Choroid plexus epithelial cell (primary cell): ENCODE measurements at places on chromosomes 2 and 18.

- DNase-seq: peak; percentile 78
These were observed 211.0 kb upstream of the ZC3H15 start for GRCh38 chr2:186274936-186275575.

DNA sequence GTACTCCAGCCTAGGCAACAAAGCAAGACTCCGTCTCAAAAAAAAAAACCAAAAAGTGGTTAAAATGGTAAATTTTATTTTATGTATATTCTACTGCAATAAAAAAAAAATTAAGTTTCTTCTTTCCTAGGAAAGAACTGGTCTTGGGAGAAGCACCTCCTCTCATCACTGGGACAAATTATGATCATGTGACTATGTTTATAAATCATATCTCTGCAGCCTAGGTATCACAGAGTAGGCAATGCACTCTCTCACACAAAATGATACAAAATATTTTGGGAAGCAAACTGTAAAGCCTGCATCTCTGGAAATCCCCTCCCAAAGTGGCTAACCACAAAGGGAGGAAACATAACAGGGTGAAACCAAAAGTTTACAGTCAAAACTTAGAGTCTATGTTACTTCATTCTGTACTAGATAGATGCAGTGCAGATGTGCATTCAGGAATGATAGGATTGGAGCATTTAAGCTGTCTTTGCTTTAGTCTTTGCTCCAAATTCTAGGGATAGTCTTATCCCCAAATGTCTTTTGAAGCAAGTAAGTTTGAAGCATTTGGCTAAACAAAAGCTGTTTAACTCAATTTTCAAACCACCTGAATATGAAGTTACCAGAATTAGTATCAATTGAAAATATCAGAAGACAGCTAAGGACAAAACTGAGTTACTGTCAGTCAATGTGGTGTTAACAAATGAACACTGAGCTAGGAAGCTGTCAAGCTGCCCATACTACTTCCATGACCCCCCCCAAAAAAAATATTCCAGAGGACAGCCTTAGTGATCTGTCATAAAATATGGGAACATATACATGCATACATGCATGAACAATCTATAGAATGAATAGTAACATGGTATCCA lies 21.1 kb upstream of the MALT1 start:
- DNase-seq: peak; percentile 43

DNA sequence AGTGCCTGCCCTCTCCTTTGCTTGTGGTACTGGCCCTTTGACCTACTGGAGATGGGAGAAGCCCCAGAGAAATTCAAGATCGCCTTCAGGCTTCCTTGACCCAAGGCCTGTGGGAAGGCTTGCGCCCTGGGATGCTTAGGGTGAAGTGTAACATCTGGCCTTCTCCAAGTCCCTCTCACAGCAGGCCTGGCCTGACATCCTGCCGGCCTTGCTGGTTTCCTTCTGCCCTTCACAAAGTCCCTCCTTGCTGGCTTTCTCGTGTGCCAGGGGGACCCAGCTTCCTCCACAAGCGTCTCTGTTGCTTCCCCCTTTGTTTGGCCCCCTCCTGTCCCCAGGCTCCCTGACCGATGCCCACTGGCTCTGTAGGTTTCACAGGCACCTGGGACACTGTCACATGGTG lies 26.4 kb downstream of the TCF7L1 start:
- no peak for DNase-seq

DNA sequence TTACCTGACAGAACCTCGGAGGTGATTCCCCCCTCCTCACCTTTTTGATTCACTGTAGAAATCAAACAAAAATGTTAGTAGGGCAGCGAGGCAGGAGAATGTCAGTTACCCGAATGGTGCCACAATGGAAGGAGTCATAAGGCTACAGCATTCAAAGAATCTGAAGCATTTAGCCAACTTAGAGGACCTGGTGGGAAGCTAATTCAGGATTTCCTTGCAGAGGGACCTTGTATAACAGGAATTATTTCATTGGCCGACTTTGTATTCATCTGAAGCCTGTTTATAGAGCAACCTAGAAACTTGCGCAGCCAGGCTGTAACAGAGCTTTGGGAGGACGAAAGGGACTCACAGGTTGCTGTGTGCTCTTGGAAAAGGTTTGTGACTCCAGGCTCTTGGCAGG lies 129.1 kb upstream of the MMADHC start:
- DNase-seq: peak; percentile 32
